ENCODE measurements at places on chromosomes 12 and 14.

DNA sequence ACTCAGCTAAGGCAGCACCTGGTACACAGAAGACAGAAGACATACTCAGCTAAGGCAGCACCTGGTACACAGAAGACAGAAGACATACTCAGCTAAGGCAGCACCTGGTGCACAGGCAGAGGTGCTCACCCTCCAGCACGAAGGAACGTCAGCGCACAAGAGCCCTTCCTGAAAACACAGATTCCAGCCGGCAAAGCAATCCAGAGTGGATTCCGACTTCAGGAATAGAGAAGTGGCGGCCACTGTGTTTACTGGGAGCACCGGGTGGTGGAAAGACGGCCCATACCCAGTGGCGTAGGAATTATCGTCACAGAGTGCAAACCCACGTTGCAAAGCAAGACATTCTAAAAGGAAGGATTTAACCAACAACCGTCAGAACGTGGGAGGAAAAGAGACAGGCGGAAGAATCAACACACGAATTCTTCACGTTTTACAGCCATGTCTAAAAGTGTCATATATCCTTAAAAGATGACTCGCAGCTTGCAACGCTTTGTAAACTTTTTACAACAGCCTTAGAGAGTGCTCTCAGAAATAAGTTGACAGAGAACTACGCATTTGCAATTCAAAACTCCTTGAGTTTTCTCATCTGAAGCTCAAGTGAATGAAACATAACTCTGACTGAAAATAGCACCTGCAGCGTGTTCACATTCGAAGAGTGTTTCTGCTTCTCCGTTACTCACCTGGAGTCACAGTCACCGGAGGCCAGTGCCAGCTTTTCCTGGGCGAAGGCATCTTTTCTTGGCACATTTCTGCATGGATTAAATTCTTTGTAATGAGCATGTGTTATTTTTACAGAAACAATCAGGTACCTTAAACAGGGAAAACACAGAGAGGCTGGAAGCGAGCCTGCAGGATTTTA, 55.8 kb upstream of the GALNT9 start:
- DNase-seq, result no peak

- no peak for DNase-seq
These were observed 194.1 kb upstream of the PLEKHA5 start for GRCh38 chr12:18935371-18935965.

DNA sequence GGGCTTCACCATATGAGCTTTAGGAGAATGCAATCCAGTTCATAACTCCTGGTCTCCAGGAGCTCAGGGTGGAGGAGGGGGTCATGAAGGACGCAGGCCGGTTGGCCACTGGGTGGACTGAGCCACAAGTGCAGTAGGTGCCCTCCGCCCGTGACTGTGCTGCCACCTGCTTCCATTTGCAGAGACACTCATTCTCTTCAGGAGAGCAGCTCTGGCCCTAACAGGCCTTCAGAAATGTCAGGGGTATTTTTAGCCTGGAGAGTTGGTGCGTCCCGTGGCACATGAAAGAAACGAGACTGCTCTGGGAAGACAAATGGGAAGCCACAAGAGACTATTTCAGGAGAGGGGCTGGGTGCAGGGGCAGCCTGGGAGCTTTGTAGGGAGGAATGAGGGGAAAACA, 74.6 kb upstream of the MYL2 start:
- DNase-seq, result no peak

DNA sequence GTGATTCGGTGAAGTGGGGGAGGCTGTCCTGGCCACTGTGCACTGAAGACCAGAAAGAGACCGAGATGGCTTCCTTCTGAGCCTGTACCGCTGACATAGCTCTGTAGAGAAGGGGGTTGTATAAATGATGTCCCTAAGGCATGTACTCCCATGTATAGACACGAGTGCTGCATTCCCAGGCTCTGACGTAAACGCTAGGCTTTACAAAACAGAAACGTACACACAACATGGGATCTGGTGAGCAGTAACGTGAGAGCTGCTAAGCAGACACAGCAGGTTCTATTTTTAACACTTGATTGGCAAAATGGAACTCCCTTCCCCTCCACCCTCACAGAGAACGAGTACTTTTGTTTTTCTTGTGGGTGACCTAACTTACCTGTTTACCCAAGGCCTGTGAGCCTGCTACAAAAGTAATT, 35.9 kb downstream of the ACADS start:
- no peak for DNase-seq

DNA sequence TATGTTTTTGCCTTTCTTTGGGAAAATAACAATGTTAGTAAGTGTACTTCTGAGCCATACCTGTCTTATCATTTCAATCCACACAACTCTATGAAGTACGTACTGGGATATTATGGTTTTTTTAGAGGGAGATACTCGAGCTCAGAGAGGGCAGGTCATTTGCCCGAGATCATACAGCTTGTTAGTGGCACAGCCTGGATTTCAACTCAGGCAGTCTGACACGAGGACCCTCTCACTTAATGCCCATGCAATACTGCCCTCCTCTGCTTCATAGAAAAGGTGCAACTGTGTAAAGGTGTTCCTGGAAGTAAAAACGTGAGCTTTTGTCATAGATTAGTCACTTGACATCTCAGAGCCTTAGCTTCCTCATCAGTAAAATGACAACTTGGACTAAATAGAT, 128.0 kb downstream of the NDUFA12 start:
- DNase-seq, result no peak

DNA sequence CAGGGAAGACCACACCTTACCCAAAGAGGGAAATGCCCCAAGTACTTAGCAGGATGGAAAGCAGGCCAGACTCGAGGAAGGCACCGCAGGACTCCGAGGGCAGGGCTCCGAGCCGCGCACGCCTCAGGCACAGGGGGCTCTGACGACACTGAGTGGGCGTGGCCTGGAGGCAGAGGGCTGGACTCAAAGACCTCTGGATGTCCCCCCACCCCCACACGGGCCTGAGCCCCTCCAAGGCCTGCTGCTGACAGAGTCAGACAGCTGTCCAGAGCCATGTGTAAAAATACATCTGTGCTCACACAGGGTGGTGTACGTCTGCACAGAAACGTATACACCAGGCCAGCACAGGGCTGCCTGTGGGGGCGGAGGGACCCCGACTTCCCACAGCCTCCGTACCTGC, 1.4 kb downstream of the AKT1 start:
- DNase-seq, result no peak

DNA sequence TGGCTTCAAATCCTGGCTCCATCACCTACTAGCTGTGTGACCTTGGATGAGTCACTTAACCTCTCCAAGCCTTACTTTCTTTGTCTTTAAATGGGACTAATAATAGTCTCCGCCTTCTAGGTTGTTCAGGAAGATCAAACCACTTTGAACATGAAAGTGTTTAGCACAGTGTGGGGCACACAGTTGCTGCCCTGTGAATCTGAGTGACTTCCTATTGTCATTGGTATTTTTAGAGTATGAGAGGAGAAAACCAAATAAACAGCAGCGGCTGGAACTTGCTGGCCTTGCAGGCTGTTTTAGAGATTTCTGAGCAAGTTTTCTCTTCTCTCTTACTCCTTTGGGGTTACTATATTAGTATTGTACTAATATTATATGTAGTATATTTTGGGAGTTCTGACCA, 120.7 kb upstream of the MYL2 start:
- DNase-seq, result no peak

DNA sequence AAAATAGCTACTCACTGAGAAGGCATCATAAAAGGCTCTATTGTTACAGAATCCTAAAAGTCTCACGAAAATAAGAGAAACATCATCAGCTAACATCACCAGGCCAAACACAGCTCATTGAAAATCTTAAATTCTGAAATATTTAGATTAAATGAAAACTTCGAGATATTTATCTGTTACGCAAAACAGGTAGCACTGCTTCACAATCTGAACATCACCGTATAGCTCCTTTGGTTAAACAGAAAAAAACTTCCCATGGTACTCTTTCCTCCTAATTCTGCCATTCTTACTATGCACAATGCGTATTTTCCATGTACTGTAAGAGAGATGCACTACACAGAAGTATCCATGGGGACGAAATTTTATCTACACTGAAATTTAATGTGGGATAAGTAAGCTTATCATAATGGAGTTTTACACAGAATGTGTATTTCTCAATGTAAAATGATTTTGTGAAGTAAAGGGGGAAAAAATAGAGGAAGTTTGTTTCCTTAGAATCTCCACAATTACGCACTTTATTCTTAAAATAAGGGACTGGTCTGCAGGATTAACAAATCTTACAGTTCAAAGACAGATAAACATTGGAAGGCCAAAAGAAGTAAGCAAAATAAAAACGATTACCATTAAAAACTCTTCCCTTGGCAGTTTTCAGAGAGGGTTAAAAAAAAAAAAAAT, 1.9 kb downstream of the SGPP1 start:
- no peak for DNase-seq

GRCh38 chr14:55071870-55072640, 20.6 kb downstream of the MAPK1IP1L start:
- DNase-seq, result peak; percentile 51

DNA sequence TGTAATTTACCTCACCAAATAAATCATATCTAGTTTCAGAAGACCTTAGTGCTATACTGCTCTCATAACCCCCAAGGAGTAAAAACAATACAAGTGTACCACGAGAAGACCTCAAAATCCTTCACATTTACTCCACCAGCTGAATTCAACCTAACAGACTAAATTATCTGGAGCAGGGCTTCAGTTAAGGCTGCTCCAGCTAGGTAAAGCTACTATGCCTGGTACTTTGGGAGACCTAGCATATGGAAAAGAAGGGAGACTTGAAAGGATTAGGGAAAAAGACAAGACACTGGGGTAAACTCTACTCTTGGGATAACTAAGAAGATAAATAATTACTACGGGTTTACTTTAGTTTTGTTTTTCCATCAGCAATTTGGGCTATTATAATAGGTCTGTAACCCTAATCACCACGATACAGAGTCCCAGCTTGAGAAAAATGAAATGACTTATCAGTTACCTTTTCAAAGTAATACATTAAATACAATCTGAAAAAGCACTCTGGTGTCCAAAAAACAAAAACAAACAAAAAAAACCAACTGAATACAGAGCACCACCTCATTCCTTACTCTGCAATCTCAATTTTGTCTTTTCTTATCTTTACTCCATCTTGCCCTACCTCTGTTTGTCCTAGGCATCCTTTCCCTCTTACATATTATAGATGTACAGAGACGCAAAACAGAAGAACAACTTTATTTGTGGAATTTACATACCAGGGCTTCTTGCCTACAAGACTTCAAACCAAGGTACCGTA, 2.1 kb downstream of the EML5 start:
- no peak for DNase-seq

GRCh38 chr14:74400919-74401503, 25.0 kb downstream of the SYNDIG1L start:
- no peak for DNase-seq

All from nucleus accumbens (tissue), 56 donors.